Stimulated activated CD4-positive, alpha-beta T cell treated with anti-CD3 and anti-CD28 coated beads, TNF-alpha, amount 100 ng/mL, for 24 hours (primary cell): ENCODE measurements at places on chromosomes 11 and 22.

DNA sequence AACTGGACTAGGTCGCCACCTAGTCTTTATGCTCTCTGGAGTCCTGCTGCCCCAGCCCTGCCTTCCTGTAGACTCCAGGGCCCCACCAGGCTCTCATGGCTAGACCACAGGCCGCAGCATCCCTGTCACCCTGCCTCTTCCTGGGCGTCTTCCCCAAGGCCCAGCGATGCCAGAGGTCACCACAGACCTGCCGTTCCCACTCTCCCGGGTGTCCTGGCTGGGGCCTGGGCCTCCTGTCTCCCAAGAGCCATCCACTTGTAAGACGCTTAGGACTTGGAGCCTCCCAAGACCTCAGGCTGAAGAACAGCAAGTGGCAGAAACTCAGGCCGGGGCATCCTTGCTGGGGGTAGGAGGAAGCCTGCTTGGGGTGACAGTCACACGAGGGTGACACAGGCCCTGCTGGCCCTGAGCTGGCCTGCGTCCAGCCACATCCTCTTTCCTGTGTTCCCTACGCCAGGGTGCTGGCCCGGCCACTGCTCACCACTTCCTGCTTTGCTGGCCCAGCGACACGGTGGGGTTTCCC lies 2.0 kb upstream of the TCIRG1 start:
- no peak for DNase-seq

DNA sequence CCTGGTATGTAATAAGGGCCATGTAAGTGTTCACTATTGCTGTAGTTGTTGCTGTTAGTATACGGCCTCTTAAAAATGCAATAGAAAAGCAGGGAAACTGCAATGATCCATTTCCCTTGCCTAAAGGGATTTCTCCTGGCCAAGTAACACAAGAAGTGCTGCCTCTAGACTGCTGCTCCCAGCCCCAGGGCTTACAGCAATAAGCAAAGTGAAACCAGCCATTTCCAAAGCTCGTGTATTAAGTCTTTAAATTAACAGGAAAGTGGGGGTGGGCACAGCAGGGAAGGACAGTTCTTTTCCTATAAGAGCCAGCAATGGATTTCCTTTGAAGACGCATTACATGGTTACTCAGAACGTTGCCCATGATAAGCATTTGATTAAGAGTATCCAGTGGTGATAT lies 36.9 kb upstream of the WT1 start:
- no peak for DNase-seq

- DNase-seq: no peak
These were observed 11.9 kb downstream of the CHRM1 start for GRCh38 chr11:62909107-62909894.

GRCh38 chr11:8233691-8234424 lies 29.8 kb downstream of the LMO1 start:
- no peak for DNase-seq

- DNase-seq: no peak
These were observed 14.2 kb downstream of the MCAT start for GRCh38 chr22:43128928-43129424.

DNA sequence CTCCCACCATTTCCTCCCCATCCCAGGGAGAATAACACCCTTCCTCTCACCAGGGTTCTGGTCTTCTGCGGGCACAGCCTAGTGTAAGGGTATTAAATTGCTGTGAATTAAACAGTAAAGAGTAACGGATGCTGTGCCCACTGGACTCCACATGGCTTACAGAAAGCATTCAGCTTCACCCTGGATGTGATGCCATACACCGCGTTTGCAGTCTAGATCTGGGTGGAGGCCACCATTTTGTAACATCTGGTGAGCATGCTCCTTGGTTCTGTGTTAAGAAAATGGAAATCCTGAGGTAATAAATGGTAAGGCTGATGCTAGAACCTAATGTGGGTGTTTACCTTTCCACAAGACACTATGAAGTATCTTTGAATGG lies 331.8 kb upstream of the B3GAT1 start:
- DNase-seq: no peak

DNA sequence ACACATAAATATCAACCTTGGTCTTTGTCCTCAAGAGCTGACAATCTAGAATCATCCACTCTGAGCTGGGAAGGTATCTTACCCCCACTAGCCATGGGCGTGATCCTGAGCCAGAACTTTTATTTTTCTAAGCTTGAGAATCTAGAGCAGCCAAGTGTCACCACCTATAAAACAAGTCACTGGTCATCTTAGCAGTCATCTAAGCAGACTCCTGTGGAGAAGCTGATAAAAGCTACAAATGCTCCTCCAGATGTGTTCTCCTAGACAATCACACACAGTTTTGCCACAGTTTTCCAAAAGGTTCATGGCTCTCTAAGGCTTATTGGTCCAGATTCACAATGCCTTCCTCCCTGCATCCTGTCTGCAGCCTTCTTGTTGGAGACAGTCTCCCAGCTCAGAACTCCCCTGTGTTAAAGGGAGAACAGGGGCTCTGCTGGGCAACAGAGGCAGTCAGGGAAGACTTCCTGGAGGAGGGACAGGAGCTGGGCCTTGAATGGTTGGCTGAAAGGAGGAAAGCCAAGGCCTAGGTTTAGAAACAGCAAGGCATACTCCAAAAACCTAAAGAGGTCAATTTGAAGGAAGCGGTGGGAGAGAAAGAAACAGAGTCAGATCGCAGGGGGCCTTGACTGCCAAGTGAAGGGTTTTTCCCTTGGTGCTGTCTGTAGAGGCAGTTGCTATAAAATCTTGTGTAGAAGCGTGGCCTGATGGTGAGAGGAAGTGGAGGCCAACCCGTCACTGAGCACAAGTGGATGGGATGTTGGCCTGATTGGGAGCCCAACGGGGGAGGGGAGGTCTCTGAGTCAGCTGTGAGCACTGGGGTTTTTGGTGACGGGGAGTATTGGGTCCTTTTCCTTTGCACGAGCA lies 42.0 kb downstream of the ALX4 start:
- no peak for DNase-seq

DNA sequence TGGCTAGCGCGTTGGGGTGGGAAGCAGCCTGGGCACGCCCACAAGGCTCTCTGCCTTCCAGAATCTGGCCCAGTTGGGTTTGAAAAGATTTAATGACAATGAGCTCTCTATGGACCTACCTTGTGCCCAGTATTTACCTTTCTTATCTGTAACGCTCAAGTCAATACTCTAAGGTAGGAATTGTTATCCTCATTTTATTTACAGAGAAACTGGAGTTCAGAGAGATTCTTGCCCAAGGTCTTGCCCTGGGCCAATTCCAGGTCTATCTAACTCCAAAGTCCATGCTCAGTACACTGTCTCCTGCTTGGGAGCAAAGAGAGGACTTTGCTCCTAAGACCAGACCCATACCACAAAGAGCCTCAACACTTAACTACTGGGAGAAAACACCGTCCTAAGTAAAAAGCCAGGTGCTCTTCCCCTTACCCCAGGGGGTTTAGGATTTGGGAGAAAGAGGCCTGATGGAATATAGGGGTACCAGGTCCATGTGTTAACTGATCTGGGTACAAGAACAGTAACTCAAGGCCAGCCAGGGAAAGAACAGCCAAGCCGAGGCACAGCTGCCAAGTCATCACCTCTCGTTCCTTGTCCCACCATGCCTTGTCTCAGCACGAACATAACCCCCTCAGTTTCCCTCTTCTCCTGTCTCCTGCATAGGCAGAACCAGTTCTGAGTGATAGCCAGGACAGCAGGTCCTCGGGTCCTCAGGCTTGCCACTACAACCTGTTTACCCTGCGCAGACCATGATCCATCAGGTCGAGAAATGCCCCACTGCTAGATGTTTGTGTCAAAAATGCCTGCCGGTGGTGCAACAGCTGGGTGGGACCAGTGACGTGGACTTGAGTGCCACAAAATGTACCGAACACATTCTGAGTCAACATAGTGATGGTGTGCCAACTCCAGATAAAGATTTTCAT lies 14.6 kb downstream of the APOA4 start:
- DNase-seq: no peak

DNA sequence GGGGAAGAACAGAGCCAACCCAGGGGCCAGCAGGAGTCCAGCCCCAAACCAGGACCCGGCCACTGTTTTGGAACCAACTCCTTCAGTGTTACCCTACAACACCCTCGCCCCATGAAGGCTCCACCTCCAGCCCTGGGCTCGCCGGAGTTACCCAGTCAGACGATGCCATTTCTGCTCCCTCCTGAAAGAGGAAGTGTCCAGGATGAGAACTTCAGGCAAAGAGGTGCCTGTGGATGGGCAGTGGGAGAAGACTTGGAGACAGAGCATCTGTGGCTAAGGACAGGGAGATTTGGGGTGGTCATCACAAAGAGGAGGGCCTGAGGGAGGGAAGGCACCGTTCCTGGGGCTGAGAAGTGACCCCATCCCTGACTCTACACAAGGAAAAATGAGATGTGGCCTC lies 14.0 kb downstream of the APOBEC3B start:
- no peak for DNase-seq

- DNase-seq: no peak
These were observed 107.3 kb downstream of the RPL27A start for GRCh38 chr11:8789864-8790263.

DNA sequence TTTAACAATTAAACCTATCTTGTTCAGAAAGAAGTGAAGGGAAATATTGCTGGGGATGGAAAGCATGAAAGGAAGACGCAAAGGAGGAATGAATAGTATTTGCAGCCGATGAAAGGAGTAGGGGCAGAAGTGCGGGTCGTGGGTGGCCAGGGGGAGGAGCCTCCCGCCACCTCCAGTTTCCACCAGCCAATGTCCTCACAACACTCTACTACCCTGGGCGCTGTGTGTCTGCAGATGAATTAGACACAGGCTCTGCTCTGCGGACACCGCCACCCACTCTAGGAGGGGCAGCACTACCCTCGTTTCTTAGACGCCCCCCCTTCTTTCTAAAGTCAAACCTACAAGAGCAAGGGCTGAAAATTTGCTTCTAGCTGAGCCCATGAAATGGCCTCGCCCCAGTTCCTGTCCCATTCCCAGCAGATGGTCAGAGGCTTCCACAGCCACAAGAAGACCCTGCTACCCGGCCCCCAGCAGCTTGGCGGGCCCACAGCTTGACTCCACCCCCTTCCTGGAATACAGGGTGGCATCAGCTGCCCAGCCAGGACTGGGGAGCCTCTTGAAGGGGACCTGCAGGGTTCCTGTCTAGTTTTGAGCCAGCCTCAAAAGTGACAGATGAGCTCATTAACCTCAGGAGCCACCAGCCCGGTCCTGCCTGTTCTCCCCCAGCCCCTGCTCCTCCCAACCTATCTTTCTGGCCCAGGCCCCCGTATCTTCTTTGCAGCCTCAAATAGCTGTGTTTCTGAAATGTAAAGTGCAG lies 268.1 kb downstream of the BUD13 start:
- DNase-seq: no peak

GRCh38 chr11:57213342-57214097 lies 23.5 kb downstream of the APLNR start:
- no peak for DNase-seq

- no peak for DNase-seq
These were observed 107.5 kb downstream of the TENM4 start for GRCh38 chr11:79333355-79333754.

- DNase-seq: no peak
These were observed 118.9 kb downstream of the MRTFA start for GRCh38 chr22:40517631-40518030.

GRCh38 chr11:71341173-71341572 lies 88.8 kb upstream of the SHANK2 start:
- no peak for DNase-seq

DNA sequence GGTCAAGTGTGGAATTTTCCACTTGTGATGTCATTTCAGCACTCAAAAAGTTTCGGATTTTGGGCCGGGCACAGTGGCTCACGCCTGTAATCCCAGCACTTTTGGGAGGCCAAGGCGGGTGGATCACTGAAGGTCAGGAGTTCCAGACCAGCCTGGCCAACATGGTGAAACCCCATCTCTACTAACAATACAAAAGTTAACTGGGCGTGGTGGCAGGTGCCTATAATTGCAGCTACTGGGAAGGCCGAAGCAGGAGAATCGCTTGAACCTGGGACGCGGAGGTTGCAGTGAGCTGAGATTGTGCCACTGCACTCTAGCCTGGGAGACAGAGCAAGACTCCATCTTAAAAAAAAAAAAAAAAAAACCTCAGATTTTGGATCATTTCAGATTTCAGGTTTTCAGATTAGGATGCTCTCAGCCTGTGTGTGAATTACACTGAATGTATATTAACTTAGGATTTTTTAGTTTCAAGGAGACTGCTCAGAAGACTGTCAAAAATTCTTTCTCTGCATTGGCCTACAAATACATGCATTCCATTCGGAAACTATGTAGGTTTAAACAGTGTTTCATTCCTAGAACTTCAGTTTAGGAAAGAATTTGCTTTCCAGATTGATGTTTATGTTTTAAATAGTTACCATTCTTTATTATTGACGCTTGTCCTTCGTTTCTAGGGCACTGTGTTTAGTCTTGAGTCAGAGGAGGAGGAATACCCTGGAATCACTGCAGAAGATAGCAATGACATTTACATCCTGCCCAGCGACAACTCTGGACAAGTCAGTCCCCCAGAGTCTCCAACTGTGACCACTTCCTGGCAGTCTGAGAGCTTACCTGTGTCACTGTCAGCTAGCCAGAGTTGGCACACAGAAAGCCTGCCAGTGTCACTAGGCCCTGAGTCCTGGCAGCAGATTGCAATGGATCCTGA lies 48.0 kb downstream of the BID start:
- no peak for DNase-seq

DNA sequence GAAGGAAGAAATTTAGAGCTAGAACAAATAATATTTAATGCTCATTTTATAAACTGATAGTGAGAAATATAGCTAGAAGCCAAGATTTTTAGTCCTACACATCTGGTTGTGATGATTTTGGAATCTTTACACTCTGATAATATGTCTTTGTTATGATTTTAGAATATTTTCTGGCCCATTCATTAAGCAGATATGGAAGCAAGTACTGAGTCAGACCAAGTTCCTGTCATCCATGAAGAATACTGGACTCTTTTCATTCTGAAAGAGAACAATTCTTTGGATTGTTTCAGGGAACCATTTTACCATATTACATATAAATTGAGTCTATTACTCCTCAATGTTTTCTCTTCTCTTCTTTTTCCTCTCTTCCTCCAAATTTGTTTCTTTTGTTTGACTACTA lies 227.4 kb downstream of the TMEM135 start:
- DNase-seq: no peak

GRCh38 chr11:109026891-109027489 lies 362.1 kb downstream of the DDX10 start:
- DNase-seq: no peak

DNA sequence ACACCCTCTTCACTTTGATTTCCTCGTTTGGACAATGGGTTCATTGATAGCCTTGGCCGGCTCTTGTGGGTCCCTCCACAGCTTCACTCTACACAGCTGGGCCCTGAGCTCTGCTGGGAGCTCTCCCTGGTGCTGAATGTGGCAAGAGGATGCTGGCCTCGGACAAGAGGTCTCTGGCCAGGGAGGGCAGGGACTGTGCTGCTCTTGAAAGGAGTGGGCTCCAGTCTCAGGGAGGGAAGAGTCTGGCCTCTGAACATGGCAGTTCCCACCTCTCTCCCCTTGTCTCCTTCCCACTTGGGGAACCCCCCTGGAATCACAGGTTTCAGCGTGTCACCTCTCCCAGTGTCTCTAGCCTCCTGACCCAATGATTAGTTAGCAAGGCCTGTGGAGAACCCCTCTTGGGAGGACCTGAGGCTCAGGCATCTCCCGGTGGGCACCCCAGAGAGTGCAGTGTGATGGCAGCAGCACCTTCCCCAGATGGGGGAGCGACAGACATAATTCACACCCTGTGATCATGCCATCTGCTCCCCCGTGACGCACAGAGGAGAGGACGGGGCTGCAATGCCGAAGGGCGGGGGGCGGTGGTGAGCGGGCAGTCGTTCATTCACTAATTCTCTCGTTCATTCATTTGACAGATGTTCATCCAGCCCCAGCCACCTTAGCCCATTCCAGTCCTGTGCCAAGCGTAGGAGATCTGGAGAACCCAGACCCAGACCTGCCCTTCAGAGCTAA lies 2.8 kb upstream of the CABP7 start:
- DNase-seq: no peak
